ENCODE measurements at places on chromosomes 4 and X.
A peak's percentile ranks its signal among the peaks of the same experiment; 100 is the strongest.

DNA sequence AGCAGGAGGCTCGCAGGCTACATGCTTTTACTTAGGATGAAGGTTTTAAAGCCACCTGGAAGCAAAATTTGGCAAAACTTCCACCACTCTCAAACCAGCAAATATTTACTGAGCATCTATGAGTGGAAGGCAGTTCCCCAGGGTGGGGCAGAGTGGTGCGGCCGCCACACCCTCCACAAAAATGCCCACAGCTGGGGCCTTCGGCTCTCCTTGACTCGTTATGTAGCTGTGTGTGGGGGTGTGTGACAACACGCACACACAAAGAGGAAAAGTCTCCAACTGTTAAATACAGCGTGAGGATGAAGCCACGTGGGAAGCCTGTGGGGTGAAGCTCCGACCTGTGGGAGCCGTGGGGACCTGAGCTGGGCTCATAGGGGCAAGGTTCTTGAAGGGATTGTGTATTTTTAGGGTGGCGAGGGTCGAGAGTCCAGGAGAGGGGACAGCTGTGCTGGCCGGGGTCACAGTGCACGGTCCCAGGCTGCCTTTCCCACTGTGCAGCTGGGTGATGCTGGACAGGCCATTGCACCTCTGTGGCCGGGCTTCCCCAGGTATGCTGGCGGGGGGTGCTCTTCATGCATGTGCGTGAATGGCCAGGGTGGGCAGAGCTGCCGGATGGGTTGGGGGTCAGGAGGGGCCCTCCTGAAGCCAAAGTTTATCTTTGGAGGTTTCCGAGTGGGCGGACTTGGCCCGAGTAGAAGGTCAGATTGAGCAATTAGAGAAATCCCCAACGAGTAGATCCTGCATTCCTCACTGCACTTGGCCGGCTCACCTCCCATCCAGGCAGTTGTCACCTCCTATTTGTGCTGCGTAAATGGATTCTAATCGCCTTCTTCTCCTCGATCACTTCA lies 25.4 kb downstream of the SORCS2 start:
- no peaks in the 10 kb centered on the region for H3K4me1 ChIP-seq
- H3K4me3 ChIP-seq: no peak overlapping the region
- H3K27me3 ChIP-seq: peaks cover 6% of the 10 kb centered on the region
- H3K27ac ChIP-seq: no peak overlapping the region
- no peak for DNase-seq
- no peaks in the 10 kb centered on the region for H3K36me3 ChIP-seq

- no peak for DNase-seq
- no peaks in the 10 kb centered on the region for H3K27me3 ChIP-seq
- H3K36me3 ChIP-seq: no peaks in the 10 kb centered on the region
- H3K27ac ChIP-seq: peak overlapping the region; percentile 20
- no peak overlapping the region for H3K4me3 ChIP-seq
Measured at GRCh38 chr4:76905521-76905920, 7.6 kb upstream of the SOWAHB start.

DNA sequence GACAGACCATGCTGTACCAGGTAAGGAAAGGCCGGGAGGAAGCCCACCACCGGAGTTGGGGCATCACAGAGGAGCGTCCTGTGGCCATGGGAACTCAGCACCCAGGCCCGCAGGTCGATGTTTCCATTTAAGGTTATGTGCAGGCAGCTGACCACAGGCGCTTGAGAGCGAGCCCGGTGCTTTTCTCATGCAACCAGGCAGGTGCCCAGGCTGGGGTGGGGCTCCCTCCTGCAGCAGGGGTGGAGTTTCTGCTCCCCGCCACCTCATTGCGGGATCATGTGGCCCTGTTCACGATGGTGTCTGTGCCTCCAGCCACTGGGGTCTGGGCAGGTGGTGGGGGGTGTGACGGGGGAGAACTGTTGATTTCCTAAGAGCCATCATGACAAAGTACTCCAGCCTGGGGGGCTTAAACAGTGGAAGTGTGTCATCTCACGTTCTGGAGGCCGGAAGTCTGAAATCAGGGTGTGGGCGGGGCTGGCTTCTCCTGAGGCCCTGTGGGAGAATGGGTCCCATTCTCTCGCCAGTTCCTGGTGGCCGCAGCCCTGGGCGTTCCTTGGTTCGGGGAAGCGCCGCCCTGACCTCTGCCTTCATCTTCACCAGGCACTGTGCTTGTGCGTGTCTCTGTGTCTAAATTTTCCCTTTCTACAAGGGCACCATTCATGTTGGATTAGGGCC lies 60.9 kb downstream of the CPZ start:
- H3K4me1 ChIP-seq: no peaks in the 10 kb centered on the region
- H3K36me3 ChIP-seq: no peaks in the 10 kb centered on the region
- DNase-seq: no peak
- no peak overlapping the region for H3K4me3 ChIP-seq
- H3K27me3 ChIP-seq: peaks cover 1% of the 10 kb centered on the region
- no peak overlapping the region for H3K27ac ChIP-seq

DNA sequence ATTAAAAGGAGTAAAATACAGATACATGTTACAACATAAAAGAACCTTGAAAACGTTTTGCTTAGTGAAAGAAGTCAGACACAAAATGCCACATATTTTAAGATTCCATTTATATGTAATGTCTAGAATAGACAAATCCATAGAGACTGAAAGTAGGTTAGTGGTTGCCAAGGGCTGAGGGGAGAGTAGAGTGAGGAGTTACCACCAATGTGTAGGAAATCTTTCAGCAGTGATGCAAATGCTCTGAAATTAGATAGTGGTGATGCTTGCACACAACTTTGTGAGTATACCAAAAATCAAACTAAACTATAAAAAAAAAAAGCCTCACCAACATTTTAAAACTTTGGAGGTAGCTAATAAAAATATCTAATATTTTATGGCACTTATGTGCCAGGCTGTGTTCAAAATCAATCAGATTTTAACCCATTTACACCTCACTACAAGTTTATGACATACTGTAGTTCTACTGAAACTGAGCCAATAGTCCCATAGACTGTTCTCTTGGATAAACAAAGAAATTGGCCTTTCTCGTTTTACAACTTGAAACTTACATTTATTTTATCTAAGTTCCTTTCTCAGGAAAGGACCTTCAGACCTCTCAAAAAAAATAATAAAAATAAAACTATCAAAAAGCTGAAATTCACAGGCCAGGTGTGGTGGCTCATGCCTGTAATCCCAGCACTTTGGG lies 29.1 kb upstream of the KLHL8 start:
- no peak for DNase-seq
- no peaks in the 10 kb centered on the region for H3K27me3 ChIP-seq
- no peak overlapping the region for H3K27ac ChIP-seq
- no peak overlapping the region for H3K4me3 ChIP-seq
- no peaks in the 10 kb centered on the region for H3K36me3 ChIP-seq

GRCh38 chrX:40066700-40067099 lies 31.1 kb downstream of the BCOR start:
- peaks cover 53% of the 10 kb centered on the region for H3K4me1 ChIP-seq
- no peak overlapping the region for H3K4me3 ChIP-seq

- no peak overlapping the region for H3K4me3 ChIP-seq
- no peak for DNase-seq
- H3K27me3 ChIP-seq: no peaks in the 10 kb centered on the region
- no peaks in the 10 kb centered on the region for H3K4me1 ChIP-seq
- H3K36me3 ChIP-seq: no peaks in the 10 kb centered on the region
- no peak overlapping the region for H3K27ac ChIP-seq
Measured at GRCh38 chr4:149108626-149109025, 666.4 kb upstream of the NR3C2 start.

DNA sequence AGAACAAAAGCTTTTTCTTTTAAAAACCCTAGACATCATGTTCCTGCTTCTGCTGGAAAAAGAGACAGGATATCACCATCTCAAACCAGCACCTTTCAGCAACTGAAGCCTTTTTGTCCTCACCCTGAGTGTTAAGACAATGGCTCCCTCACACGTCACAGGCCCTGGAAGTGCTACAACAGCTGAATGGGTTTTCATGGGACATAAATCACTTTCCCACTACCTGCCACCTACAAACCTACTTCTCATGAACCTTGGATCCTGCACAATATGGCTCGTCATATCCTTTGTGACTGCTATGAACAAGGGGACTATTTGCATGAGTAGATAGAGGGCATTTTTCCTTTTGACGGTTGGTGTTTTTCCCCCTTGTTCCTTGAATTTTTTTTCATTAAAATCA lies 93.6 kb downstream of the TSPAN5 start:
- no peak overlapping the region for H3K4me3 ChIP-seq
- peaks cover 25% of the 10 kb centered on the region for H3K4me1 ChIP-seq
- H3K27me3 ChIP-seq: no peaks in the 10 kb centered on the region
- H3K27ac ChIP-seq: no peak overlapping the region

DNA sequence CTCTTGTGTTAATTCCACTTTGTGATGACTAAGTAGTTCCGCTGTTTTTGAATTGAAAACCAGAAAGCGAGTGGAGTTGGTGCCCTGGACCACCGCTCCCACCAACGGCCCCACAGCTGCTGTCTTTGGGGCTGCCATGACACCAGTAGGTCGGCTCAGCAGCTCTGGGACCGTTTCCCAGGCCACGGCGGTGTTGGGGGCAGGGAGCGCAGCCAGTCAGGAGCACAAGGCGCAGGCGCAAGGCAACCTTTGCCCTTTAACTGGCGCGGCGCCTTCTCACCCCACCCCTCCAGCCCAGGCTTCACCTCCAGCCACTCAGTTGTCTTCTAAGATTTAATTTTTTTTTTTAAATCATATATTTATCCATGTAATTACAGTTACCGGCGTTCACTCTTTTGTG lies at the start of gene GK2:
Gene GK2, minus strand, starts transcription at position 166 of the 400 bp plus-strand sequence. Its CDS starts 28 bp downstream, at position 138.
- H3K27me3 ChIP-seq: no peaks in the 10 kb centered on the region
- H3K4me1 ChIP-seq: no peaks in the 10 kb centered on the region
- no peaks in the 10 kb centered on the region for H3K36me3 ChIP-seq
- no peak within 1 kb of the TSS for H3K27ac ChIP-seq
- no peak for DNase-seq
- no peak within 1 kb of the TSS for H3K4me3 ChIP-seq
